ENCODE measurements at places on chromosomes 4 and X. TPM values are rescaled to one million over a fixed set of nuclear protein-coding genes. Genes with fewer than 3 reads are reported as not detected.
A peak's percentile ranks its signal among the peaks of the same experiment; 100 is the strongest.

GRCh38 chrX:124895947-124896346 lies 423.7 kb upstream of the TEX13C start:
- no peak overlapping the region for H3K4me3 ChIP-seq
- H3K4me1 ChIP-seq = no peaks in the 10 kb centered on the region
- no peak for DNase-seq
- H3K27me3 ChIP-seq = no peaks in the 10 kb centered on the region
- no peaks in the 10 kb centered on the region for H3K36me3 ChIP-seq

DNA sequence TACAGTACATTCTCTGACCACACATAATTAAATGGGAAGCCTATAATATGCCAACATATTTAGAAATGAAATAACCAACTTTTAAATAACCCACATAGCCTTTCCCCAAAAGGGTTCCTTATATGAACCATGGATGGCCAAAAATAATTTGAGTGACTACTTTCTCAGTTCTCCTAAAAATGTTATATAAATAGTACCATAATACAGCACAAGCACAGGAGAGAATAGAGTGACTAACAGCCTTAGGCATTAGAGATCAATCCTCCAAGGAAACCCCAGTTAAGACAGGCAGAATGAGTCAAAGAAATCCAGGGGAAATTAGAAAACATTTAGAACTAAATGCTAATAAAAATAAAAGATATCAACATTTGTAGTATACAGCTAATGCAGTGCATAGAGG lies 50.2 kb downstream of the ANKRD17 start:
- H3K4me3 ChIP-seq = no peak overlapping the region
- H3K27ac ChIP-seq = no peak overlapping the region
- DNase-seq = no peak

DNA sequence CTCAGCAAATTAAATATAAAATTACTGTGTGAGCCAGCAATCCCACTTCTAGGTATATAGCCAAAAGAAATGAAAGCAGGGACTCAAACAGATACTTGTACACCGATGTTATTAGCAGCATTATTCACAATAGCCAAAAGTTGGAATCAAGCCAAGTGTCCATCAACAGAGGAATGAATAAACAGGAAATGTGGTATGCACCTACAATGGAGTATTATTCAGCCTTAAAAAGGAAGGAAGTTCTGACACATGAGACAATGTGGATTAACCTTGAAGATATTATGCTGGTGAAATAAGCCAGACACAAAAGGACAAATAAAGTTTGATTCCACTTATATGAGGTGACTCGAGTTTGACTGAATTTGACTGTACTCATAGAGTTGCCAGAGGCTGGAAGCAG lies 108.3 kb upstream of the DUSP21 start:
- no peak for DNase-seq
- H3K4me1 ChIP-seq = no peaks in the 10 kb centered on the region
- H3K4me3 ChIP-seq = no peak overlapping the region
- H3K27me3 ChIP-seq = no peaks in the 10 kb centered on the region
- H3K27ac ChIP-seq = no peak overlapping the region
- H3K36me3 ChIP-seq = no peaks in the 10 kb centered on the region

GRCh38 chrX:140064993-140065392 lies 99.7 kb upstream of the CXorf66 start:
- peak; percentile 28 for DNase-seq
- H3K27me3 ChIP-seq = no peaks in the 10 kb centered on the region
- H3K4me1 ChIP-seq = no peaks in the 10 kb centered on the region
- no peak overlapping the region for H3K4me3 ChIP-seq

DNA sequence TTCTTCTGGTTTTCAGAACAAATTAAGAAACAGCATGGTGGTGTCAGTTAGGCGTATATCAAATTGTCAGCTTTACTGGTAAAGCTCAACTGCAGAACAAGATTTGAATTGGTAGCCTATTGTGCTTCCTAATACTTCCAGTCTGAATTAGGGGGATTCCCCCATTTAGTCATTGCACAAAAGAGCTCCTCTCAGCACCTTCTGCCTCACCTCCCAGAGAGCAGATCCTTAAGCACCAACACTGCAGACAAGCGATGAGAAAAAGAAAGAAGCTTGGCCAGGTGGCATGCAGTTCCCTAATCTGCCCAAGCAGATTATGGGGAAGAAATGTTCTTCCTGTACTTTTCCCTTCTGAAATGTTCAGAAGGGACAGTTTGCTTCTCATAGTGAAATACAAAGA lies 9.2 kb downstream of the MAP9 start:
- no peak overlapping the region for H3K27ac ChIP-seq
- H3K4me1 ChIP-seq = no peaks in the 10 kb centered on the region
- H3K36me3 ChIP-seq = no peaks in the 10 kb centered on the region
- no peak overlapping the region for H3K4me3 ChIP-seq
- DNase-seq = no peak
- H3K27me3 ChIP-seq = no peaks in the 10 kb centered on the region

GRCh38 chr4:7103607-7104365 lies 35.9 kb upstream of the GRPEL1 start:
- H3K36me3 ChIP-seq = no peaks in the 10 kb centered on the region
- peak; percentile 78 for DNase-seq
- peak overlapping the region; percentile 82 for H3K27ac ChIP-seq
- no peak overlapping the region for H3K4me3 ChIP-seq
- no peaks in the 10 kb centered on the region for H3K27me3 ChIP-seq
- peaks cover 24% of the 10 kb centered on the region for H3K4me1 ChIP-seq

DNA sequence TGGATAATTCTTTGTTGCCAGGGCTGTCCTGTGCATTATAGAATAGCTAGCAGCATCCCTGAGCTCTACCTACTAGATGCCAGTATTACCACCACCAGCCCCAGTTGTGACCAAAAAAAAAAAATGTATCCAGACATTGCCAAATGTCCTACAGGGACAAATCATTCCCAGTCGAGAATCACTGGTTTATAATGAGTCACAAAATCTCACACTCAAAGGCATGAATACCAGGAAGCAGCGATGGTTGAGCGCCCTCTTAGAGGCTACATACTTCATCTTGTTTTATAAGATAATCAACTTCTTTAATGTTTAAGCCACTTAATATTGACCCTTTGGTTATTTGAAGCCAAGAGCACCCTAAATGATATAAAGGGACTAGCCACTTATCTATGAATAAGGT lies 297.3 kb downstream of the DHX15 start:
- no peaks in the 10 kb centered on the region for H3K4me1 ChIP-seq
- H3K27me3 ChIP-seq = no peaks in the 10 kb centered on the region
- no peak for DNase-seq

DNA sequence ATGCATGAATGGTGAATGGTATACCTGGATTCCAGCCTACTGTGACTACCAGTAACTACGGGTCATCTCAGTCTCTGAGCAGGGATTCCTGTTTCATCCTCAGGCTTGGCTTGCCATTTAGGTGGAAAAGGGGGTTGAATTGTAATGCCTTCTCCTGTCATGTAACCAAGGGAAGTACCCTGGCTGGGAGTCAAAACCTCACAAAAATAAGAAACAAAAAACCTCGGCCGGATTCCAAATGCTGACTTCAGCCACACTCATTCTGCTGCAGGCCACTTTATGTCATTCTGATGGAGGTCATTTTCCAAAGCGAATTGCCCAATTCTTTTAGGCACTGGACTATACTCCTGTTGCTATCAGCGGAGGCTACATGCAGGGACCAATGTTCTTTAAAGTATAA lies 324.7 kb downstream of the LDB2 start:
- no peaks in the 10 kb centered on the region for H3K36me3 ChIP-seq
- H3K4me1 ChIP-seq = no peaks in the 10 kb centered on the region
- H3K4me3 ChIP-seq = no peak overlapping the region

- H3K4me1 ChIP-seq = no peaks in the 10 kb centered on the region
- no peak overlapping the region for H3K4me3 ChIP-seq
- H3K27me3 ChIP-seq = no peaks in the 10 kb centered on the region
- no peaks in the 10 kb centered on the region for H3K36me3 ChIP-seq
These were observed 407.6 kb upstream of the BOD1L1 start for GRCh38 chr4:14035076-14035475.

- H3K27me3 ChIP-seq = no peaks in the 10 kb centered on the region
- no peak overlapping the region for H3K4me3 ChIP-seq
- DNase-seq = no peak
- H3K4me1 ChIP-seq = no peaks in the 10 kb centered on the region
These were observed 96.4 kb upstream of the STIM2 start for GRCh38 chr4:26764231-26764630.

The CPEB2 gene
- 24.8 TPM for total RNA-seq

The TAF7L gene
- not detected for total RNA-seq
